Stimulated activated CD8-positive, alpha-beta memory T cell treated with anti-CD3 and anti-CD28 coated beads, Interleukin-2, amount 100 ng/mL, for 1 hour (primary cell): ENCODE measurements at places on chromosomes 2 and 18.

- no peak for DNase-seq
Observed at GRCh38 chr2:189876271-189876670, 92.0 kb downstream of the PMS1 start.

GRCh38 chr2:34492561-34493455, 893.7 kb upstream of the FAM98A start:
- no peak for DNase-seq

- DNase-seq, result no peak
Observed at GRCh38 chr18:23442958-23443357, 10.1 kb upstream of the RIOK3 start.

GRCh38 chr2:233953087-233953801, 36.1 kb downstream of the TRPM8 start:
- DNase-seq, result no peak

- no peak for DNase-seq
Observed at GRCh38 chr2:44934983-44935728, 6.3 kb upstream of the SIX3 start.

- no peak for DNase-seq
Observed at GRCh38 chr2:182181381-182181780, 195.7 kb downstream of the PPP1R1C start.

- no peak for DNase-seq
Observed at GRCh38 chr2:204722207-204722606, 176.9 kb downstream of the PARD3B start.

DNA sequence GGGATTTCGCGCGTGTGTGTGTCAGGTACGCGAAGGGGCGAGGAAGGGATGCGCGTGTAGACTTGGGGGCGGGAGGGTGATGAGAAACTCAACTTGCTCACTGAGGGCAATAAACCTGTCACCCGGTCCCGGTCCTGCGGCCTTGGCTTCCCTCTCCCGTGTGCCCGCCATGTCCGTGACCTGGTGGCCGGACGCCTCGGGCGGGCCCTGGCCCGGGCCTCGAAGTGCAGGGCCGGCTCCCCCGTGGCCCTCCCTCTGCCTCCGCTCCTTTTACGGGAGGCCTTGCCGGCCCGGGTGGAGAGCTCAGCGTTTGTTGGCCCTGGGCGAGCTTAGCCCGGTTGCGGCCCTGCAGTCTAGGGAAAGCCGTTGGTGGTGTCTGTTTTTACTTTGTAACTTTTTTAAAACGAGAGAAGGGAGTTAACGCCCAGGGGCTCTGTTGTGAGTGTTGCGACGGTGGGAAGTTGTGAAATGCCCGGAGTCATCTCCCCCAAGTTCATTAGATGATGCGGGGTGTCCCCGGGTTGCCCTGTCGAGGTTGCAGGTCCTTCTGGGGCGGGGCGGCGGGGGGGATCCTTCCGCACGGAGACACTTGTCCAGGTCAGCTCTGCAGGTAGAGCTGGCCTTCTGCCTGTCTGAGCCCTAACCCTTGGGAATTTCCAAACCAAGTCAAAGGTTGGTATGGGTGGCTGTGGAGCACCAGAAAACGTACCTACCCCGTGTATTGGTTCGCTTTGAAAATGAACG, 883 bp downstream of the SMCHD1 start:
- DNase-seq, result no peak
